ENCODE measurements at places on chromosomes 5 and 9. TPM values are rescaled to one million over a fixed set of nuclear protein-coding genes. Genes with fewer than 3 reads are reported as not detected.

DNA sequence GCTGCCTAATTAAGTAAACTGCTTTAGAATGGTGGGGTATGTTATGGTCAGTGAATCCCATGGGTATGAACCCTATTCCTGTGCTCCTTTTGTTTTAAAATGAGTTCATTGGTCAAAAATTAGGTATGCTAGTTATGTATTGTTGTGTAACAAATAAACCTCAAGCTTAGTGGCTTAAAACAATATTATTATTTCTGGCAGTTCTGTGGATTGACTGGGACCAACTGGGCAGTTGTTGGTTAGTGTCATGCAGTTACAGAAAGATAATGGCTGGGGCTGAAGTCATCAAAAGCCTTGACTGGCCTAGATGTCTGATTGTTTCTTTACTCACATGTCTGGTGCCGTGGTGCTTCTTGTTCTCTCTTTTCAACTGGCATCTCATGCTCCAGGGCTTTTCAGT is 8.9 kb upstream of the PTAR1 start:
- no peak for DNase-seq

DNA sequence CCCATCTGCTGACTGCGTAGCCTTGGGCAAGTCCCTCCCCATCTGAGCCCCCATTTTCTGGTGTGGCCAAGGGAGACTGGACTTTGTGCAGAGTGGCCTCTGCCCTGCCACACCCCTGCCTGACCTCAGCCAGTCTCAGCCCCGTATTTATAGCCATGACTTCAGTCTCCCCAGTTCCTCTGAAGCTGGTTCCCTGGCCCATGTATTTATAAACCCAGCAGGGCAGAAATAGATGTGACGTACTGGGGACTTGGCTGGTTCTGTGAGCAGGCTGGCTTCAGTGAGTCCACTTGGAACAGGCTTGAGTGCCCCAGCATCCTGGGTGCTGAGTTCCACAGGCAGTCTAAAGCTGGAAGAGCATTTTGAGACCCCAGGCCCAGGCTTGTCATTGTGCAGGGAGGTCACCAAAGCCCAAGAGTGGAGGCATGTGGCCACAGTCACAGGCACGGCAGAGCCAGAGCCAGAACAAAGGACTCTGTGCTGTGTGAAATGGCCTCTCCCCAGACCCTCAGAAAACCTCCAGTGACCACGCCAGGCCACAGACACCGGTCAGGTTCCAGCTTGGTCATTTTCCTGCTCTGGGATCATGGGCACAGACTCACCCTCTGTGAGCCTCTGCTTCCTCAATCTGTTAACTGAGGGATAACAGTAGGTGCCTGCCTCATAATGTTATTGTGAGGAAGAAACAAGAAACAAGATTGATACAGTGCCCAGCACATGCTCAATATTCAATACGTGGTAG is 30.4 kb upstream of the SYNPO start:
- DNase-seq = no peak

Gene FOXD4L5
- not detected for total RNA-seq

- DNase-seq = no peak
These were observed 324.1 kb upstream of the TNC start for GRCh38 chr9:115442054-115442453.

- no peak for DNase-seq
These were observed 795 bp downstream of the CNOT8 start for GRCh38 chr5:154858972-154859871.

Gene PRR7
- total RNA-seq = 7.6 TPM

DNA sequence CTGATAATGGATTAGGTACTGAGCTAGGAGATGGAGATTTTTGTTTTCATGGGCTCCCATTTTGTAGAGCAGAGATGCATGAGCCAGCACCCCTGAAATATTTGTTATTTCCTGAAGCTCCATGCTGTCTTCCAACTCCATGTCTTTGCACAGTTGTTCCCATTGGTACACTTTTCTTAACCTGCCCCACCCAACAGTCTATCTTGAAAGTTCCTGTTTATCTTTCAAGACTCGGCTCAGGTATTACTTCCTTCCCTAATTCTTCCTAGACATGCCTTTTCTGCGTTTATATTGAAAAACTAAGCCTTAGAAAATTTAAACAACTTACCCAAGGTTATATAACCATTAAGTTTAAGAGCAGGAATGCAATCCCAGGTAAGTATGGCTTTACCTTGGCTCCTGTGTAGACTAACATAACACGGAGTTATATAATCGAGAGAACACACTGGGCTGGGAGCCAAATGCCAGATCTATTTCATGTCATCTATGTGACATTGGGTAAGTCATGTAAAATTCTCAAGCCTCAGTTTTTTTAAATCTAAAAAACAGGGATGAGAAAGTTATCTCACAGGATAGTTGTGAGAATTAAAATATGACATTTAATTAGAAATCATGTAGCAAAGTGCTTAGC is 67.4 kb downstream of the LIX1 start:
- no peak for DNase-seq

DNA sequence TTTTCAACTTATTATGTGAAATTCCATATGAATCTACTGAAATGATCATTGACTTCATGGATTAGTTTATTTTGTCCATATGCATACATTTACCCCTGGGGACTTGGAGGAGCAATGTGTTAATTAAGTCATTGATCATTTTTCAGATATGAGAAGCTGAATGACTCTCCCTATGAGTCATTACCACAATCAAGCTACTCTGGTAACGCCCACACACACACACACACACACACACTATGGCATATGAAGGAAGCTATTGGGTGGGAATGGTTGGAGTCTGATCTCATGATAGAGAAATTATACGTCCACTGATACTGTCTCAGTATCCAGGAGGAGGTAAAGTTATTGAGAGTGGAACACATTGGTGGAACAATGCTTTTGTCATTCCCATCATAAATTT is 528.9 kb downstream of the AGTPBP1 start:
- no peak for DNase-seq

- no peak for DNase-seq
These were observed 198.9 kb upstream of the SGCD start for GRCh38 chr5:156128026-156128425.

DNA sequence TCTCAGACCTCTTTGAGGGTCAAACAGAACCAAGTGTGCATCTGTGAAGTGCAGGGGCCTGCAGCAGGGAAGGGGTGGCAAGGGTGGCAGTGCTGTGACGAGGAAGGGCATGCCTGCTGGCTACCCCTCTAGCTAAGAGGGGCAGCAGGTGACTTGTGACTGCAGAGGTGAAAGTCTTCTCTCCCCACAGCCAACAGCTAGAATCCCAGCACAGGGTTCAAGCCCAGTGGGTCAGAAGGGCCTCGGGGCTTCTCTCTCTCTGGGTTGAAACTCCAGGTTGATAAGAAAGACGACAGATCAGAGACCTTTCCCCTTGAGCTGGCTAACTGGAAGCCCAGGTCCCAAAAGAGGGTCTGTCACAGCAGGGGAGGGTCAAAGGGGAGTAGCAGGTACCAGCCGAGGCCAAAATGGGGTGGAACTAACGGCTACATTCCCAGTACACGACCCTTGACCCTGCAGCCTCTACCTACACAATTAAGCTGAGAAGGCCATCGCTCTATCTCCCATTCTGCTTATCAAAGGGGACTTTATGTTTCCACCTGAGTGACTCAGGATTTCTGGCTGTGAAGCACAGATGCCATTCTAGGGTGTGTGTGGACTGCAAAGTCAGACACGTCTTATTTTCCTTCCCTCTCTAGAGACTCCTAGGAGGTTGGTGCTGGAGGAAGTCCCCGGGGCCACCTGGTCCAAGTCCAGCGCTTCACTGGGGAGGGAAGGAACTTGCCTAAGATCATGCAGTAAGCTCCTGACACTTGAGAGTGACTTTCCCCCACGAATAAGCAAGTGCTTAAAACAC is 14.6 kb downstream of the ANKS6 start:
- DNase-seq = no peak

GRCh38 chr5:14449052-14449661 is 132.4 kb upstream of the OTULINL start:
- no peak for DNase-seq

DNA sequence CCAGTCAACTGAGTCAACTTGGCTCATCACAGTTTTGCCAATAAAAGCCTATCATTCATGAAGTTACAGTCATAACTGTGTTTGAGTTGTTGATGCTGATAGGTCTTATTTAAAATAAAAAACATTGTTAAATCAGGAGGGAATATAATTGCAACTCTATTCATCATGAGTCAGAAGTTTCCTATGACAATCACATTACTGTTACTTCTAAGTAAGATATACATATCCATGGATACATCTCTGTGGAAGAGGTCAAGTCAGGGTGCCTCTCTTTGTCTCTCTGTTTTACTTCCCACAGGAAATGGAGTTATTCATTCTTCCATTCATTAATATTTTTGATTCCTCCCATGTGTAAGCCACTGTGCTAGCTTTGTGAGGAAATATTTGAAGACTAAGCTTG is 2015.4 kb upstream of the WWC1 start:
- no peak for DNase-seq

DNA sequence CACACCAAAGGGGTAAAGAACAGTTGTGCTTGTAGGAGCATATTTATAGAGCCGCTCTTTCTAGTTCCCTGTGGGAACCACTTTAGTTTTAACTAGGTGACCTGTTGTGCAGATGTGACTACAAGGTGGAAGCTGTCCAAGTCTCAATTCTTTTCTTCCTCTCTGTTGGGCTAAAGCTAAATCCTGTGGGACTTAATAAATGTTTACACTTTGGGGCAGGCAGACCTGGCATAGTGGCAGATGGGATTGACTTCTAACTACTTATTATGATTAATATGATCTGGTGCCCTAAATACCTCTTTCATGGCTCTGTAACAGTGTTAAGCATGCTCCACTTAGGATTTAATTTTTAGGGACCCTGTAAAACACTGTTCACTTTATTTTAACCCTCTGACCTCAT is 265.3 kb downstream of the KCTD16 start:
- no peak for DNase-seq

DNA sequence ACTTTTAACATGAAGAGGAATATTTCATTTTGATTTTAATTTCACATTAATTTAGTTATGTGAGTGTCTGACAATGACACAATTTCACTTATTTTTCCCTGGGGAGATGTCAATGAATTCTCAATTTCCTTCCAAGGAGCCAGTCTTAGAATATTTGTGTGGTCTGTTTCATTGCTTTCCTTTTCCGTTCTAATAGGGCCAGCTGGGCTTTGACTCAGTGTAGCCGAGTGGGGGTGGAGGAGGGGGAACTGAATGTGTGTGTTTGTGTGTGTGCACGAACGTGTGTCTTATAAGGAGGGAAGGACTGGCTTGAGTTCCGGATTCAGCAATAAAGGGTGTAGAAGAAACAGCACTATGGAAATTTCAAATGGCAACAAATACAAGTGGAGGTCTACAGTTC is 100.0 kb downstream of the BASP1 start:
- DNase-seq = no peak

Gene BASP1
- total RNA-seq = 26.7 TPM

Gene PCDHA8
- 0.16 TPM for total RNA-seq

- DNase-seq = no peak
These were observed 21.0 kb upstream of the SCGB3A2 start for GRCh38 chr5:147857302-147858129.

- DNase-seq = no peak
These were observed 19.8 kb upstream of the TXNDC8 start for GRCh38 chr9:110357505-110357904.

DNA sequence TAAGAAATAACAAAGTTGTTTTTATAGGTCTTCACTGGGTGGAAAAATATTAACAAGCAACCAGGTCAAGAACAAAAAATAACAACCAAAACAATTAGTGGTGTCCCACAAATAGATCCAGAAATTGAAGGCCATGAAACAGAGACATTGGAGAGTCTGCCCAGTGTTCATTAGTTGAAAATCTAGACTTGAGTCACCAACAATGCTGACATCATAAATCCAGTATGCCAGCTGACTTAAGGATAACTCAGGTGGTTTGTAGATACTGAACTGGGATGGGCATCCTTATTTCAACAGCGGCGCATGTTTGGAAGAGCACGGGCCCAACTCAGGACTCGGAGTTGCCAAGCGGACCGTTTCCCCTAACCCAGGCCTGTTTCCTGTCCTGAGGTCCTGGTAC is 80.7 kb upstream of the TNFAIP8 start:
- DNase-seq = no peak

DNA sequence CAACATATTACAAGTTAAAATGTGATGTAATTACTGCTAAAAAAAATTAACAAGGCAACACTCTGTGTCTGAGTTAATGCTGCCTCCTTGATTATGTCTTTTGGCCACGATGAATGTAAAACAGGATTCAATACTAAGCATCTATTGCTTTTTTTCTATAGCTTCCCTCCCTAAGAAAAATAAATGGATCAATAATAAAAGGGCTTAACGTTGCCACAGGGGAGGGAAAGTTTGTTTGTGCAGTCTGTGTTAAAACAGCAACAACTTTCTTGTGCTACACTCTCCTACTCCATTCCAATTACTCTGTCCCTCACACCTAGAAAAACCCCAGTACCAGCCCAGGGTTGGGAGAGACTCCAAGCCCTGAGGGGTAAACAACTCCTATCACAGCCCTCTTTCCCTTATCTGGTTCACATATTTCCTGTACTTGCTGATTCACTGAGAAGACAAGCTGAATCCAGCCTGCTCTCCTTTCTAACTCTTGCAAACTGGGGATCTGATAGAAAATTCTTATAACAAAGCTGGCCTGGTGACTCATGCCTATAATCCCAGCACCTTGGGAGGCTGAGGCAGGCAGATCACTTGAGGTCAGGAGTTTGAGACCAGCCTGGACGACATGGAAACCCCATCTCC is 44.8 kb downstream of the PTPN3 start:
- no peak for DNase-seq

DNA sequence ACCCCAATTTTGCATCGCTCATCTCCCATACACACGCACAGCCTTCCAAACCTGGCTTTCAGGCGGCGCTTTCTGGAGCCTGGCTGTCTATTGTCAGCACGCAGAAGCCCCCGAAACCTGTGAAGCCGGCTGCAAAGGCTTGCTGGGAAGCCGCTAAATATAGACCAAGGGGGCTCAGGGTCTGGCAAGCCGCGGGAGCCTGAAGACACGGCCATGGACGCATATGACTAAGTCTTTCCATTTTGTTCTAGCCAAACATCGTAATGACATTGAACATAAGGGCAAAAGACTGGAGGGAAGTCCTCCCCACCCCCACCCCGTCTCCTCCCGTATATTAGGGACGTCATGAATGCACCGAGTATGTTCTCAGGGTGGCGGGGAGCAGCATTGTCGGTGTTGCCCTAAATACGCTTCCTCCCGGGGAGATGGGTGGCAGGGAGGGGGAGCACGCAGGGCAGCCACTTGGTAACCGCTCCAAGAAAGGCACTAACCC is 1.1 kb downstream of the CTNND2 start:
- DNase-seq = no peak

Gene ROPN1L
- not detected for total RNA-seq
